ENCODE measurements at places on chromosomes 12 and 14.

- no peak for DNase-seq
Measured at GRCh38 chr14:95442016-95442632, 74.3 kb downstream of the SYNE3 start.

DNA sequence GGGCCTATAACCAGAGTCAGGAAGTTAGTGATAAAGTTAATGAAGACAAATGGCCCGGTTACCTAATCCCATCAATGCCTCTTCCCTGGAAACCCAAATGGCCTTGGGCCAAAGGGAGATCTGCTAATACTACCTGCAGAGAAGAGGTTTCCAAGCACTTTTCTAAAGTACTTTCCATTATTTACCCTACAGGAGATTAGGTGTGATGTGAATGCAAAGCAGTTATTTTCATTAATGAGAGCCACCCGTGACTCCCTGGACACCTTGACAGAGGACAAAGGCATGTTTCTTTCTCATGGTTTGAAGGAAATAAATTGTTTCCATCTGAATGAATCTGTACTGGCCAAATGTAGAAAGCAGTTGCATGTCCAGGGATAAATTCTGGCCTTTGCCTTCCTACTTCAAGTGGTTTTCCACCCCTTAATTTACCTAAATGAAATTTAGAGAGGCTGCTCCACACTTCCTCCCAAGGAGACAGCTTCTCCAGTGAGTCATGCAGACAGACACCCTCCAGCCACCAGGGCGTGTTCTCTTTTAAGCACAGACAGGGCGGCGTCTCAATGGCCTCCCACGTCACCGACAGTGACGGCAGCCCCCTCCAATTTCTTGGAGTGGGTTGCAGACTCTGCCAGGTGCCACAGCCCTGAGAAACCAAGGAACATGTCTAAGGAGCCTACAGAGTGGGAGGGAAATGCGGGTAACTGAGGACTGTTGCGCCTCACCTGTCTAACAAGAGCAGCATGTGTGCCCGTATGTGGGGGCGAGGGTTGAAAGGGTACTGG, 43.9 kb upstream of the GNPNAT1 start:
- DNase-seq, result peak; percentile 45

- peak; percentile 35 for DNase-seq
Measured at GRCh38 chr14:93064411-93065271, 51.1 kb downstream of the ITPK1 start.

DNA sequence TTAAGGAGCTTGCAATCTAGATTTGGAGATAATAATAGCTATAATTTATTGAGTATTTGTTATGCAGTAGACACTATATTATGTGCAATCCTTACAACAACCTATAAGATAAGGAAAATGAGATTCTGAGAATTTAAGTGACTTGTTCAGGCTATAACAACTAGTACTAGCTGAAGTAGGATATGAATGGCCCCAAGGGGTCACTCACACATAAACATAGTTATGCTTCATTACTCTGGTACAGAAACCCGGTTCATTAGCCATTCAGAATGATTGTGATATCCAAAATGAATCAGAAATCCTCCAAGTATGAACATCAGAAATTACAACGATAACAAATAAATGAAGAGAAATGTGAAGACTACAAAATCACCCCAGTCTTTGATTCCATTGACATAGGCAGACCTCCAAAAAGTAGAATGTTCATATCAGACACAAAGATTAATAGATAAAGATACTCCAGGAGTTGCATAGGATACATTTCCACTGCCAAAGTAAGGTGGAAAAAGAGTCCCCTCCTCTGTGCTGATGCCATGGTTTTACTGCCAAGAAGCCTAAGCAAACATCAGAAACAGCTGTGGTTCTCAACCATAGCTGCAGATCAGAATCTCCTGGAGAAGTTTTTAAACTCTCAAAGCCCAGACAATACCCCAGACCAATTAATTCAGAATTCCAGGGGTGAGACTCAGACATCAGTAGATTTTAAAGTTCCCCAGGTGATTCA, 8.6 kb upstream of the NID2 start:
- no peak for DNase-seq

DNA sequence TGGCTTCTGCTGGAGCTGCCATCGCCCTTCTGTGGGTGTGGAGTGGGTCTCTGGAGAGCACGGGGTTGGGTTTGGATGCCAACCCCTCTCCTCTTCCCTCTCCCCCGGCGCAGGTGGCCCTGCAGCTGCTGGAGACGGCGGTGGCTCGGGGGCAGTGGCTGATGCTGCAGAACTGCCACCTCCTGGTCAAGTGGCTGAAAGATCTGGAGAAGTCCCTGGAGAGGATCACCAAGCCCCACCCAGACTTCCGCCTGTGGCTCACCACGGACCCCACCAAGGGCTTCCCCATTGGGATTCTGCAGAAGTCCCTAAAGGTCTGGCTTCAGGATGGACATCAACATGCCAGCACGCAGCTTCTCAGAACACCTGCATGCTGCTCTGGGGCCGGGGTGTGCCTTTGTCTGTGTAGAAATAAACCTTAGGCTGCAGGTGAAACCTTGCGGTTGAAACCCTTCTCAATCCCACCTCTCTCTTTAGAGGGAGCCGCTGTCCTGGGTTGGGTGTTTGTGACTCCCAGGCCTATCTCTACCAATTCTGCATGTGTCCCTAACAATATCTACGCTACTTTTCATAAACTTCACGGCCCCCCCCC, 44.3 kb downstream of the CCDC92 start:
- no peak for DNase-seq

DNA sequence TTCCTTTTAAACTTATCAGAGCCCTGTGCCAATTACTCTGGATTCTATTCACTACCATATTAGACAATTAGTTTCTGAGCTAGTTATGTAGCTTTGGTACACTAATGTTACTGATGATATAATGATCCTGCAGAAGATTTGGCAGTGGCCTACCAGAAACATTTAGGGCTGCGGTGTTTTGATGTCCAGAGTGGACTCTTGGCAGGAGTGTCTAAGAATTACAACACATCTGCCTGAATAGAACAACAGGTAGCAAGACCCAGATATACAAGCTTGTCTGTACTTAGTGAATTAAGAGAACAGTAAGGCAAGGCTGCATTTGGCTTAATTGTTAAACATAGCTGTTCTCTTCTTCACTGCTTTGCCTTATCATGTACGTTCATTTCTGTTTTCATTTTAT, 691.6 kb upstream of the FBXO33 start:
- no peak for DNase-seq

- peak; percentile 43 for DNase-seq
Measured at GRCh38 chr14:75578102-75578785, at the start of gene FLVCR2. Gene FLVCR2 (plus strand): TSS chr14:75578620. CDS start chr14:75578973, 353 bp downstream.

- DNase-seq, result no peak
Measured at GRCh38 chr12:56999456-56999855, 6.9 kb downstream of the ZBTB39 start.

DNA sequence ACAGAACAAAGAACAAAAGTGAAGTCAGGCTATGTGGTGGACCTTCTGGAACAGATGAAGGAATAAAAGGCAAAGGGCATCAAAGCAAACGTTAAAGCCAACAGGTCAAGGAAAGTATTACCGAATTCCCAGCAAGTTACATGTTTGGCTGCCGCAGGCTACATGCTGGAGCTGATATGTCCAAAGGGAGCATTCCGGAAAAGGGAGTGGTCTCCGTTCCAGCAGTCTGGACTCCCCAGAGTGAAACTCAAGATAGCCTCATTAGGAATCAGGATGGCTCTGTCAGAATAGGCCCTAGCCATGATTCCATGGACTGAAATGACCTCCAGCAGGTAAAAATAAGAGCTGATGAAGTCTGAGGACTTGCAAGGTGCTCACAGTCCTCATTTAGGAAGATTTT, 379.8 kb upstream of the PRICKLE1 start:
- no peak for DNase-seq

GRCh38 chr12:107134558-107134957, 41.2 kb upstream of the CRY1 start:
- no peak for DNase-seq

- DNase-seq, result no peak
Measured at GRCh38 chr12:62714181-62714773, 220.7 kb downstream of the PPM1H start.

GRCh38 chr12:72141381-72141780, 130.8 kb upstream of the TRHDE start:
- DNase-seq, result no peak

DNA sequence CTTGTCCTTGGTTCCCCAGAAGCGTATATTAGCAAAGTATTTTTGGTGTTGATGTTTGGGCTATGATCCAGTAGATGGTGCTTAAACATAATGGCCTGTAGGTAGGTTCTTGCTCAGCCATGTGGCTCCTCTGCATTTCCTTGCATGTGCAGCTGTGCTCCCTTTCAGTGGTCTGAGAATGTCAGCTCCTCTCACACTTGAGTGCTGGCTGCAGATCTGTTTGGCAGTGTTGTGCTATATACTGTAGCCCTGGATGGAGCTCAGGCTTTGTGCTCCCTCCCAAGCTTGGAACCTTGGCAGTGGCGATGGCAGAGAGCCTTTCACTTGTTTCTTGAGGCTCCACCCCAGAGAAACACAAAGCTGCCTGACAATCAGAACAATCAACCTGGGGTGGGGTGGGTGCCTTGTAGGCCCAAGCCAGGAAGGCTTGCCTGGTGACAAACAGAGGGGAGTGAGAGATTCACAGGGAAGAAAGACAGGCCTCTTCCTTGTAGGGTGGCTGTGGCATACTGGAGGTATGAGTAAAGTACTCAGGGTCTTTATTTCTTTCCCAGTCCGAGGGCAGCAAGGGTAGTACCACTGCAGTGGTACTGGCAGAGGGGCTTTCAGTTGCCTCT, 255.3 kb downstream of the RAD51B start:
- DNase-seq, result no peak

- DNase-seq, result peak; percentile 52
Measured at GRCh38 chr14:100399052-100399849, 76.1 kb downstream of the SLC25A47 start.

GRCh38 chr14:74501135-74501614, 7.6 kb downstream of the ISCA2 start:
- DNase-seq, result peak; percentile 71

GRCh38 chr14:51922624-51923023, 62.2 kb downstream of the GNG2 start:
- peak; percentile 9 for DNase-seq

- peak; percentile 96 for DNase-seq
Measured at GRCh38 chr12:64181430-64182291, 40.4 kb downstream of the KICS2 start.

GRCh38 chr14:68906439-68906838, 72.7 kb downstream of the ACTN1 start:
- DNase-seq, result no peak

DNA sequence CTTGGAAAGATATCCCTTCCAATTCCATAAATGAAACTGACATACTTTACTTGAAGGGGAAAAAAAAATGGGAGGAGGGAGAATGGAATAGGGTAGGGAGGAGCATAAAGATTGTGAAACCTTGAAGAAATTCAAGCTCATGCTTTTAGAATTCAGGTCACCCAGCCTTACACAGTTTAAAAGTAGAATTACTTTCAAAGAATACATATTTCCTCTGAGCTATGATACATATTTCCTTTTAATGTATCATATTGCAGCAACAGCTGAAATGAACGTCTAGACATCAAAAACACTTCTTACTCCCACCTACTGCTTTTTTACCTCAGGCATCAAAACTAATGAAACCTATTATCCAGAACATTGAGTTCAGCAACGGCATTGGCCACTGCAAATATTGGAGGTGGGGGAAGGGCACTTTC, 156.0 kb downstream of the MED13L start:
- DNase-seq, result peak; percentile 42

DNA sequence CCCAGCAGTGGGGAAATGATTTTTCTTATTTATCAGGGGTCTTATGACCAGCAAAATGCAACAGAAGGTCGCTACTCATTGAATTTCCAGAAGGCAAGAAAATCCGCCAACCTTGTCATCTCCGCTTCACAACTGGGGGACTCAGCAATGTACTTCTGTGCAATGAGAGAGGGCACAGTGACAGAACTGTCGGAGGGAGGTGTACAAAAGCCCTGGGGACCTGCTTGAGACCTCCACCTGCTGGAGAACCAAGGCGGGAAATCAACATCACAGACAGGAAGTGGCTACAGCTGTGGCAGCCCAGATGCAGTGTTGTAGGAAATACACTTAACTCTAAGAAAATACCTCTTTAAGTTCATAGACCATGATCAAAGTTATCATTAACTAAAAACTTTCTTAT, 250.9 kb upstream of the OR4E1 start:
- DNase-seq, result no peak
